ENCODE measurements at places on chromosomes 13 and 19.

- DNase-seq: no peak
Observed at GRCh38 chr13:29849731-29850212, 645 bp downstream of the UBL3 start.

DNA sequence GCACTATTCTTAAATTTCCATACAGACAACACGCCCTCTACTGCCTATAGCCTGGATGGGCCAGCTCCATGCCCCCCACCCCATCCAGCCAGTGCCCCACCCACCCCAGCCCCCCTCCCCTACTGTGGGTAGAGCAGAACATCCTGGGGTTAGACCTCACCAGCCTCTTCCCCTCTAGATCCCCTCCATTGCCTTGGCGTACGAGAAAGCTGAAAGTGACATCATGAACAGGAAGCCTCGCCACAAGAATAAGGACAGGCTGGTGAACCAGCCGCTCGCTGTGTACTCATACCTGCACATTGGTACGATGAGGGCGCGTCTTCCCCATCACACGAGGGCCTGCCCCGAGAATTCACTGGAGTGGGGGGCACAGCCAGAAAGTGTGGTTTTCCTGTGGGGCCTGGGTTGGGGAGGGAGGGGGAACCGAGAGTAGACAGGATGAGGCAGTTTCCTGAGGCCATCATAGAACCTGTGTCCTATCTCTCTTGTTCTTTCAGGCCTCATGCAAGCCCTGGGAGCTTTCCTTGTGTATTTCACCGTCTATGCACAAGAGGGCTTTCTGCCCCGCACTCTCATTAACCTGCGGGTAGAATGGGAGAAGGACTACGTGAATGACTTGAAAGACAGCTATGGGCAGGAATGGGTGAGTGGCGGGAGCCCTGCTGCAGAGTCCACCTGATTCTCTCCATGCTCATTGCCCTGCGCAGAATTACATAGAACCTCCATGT lies 29.1 kb downstream of the ATP12A start:
- peak; percentile 68 for DNase-seq

- peak; percentile 66 for DNase-seq
Observed at GRCh38 chr19:34676697-34677385, at the start of gene SCGB2B2. TSS of gene SCGB2B2 (minus strand) at chr19:34677159. CDS start at chr19:34594563, 82,596 bp downstream.

GRCh38 chr19:49923055-49924003 lies 5.7 kb upstream of the ATF5 start:
- no peak for DNase-seq

DNA sequence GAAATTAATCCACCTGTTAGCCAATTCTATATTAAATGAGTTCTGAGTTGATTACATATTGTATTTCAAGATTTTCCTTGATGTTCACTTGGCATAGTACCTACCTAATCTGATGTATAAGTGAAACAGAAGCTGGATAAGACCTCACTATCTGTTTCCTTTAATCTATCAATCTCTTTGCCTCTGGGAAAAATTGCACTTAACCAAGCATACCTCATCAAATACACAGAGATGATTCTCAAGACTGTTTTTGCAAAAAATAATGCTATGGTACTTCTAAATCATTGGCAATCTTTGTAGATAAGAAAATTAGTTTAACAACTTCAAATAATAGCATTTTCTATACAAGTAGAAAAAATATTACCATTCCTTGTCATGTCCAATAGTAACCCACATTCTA lies 55.2 kb downstream of the SERPINE3 start:
- DNase-seq: no peak

GRCh38 chr13:112069845-112070251 lies 2.9 kb downstream of the SOX1 start:
- no peak for DNase-seq

- DNase-seq: no peak
Observed at GRCh38 chr19:6288737-6289136, 9.0 kb upstream of the MLLT1 start.

DNA sequence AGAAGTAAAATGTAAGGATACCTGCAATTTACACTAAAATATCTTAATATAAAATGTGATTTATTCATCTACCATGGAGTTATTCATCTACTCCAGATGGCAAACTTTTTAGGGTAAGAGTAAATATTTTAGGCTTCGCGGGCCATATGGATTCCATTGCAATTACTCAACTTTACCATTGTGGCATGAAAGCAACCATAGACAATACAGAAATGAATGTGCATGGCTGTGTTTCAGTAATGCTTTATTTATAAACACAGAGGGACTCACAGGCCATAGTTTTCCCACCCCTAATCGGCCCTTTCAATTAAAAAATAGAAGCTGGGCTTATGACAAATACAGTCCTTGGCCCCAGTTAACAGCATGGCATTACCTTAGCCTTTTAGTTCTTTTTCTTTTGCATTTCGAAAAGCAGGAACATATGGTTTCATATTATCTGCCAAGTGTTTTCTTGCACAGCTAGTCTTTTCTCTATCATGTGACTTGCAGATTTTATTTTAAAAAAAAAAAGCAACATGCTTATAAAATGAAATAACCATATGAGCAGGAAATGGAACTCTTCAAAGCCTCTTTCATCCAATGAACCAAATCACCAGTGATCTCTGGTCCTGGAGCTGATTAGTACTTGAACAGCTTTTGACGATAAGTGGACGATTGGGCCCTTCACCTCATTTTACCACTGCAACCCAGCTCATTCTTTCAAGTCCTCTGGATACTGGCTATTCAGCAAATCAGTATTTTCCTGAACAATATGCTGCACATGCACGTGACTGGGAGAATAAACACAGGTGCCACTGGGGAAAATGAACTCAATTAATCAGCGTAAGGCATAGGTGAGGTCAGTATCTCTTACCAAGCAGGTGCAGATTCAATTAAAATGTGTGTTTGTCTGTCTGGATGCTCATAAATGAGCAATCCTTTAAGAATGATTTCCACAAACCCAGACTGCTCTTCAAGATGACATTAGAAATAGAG lies 63.9 kb downstream of the LHFPL6 start:
- DNase-seq: no peak

GRCh38 chr13:113843063-113843654 lies 20.7 kb downstream of the GAS6 start:
- no peak for DNase-seq

GRCh38 chr13:20272104-20272503 lies 40.0 kb upstream of the GJB6 start:
- DNase-seq: no peak

GRCh38 chr19:42423462-42424344 lies 3.5 kb downstream of the LIPE start:
- DNase-seq: peak; percentile 89

GRCh38 chr13:33261387-33262061 lies 24.0 kb downstream of the STARD13 start:
- no peak for DNase-seq

GRCh38 chr13:93505104-93505952 lies 278.7 kb downstream of the GPC6 start:
- no peak for DNase-seq

DNA sequence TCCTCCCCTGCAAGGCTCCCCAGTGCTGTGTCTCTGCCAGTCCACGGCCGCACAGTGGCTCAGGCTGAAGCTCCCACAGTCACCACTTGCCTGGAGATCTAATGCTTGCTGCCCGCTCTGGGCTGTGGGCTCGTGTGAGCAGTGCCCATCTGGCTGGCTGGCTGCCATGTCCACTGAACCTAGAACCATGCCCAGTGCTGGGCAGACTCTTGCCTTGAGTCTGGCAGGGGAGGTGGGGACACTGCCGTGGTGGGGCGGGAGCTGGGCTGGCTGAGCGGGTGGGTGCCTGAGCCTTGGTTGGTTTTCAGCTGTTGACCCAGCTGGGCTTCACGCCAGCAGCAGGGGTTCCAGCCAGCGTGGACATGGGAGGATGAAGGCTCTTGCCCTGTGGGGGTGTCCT lies 52.3 kb downstream of the CRTC1 start:
- no peak for DNase-seq

- DNase-seq: no peak
Observed at GRCh38 chr19:3073159-3073563, 10.9 kb upstream of the TLE5 start.

- peak; percentile 69 for DNase-seq
Observed at GRCh38 chr19:29942404-29943261, 594 bp downstream of the URI1 start.

DNA sequence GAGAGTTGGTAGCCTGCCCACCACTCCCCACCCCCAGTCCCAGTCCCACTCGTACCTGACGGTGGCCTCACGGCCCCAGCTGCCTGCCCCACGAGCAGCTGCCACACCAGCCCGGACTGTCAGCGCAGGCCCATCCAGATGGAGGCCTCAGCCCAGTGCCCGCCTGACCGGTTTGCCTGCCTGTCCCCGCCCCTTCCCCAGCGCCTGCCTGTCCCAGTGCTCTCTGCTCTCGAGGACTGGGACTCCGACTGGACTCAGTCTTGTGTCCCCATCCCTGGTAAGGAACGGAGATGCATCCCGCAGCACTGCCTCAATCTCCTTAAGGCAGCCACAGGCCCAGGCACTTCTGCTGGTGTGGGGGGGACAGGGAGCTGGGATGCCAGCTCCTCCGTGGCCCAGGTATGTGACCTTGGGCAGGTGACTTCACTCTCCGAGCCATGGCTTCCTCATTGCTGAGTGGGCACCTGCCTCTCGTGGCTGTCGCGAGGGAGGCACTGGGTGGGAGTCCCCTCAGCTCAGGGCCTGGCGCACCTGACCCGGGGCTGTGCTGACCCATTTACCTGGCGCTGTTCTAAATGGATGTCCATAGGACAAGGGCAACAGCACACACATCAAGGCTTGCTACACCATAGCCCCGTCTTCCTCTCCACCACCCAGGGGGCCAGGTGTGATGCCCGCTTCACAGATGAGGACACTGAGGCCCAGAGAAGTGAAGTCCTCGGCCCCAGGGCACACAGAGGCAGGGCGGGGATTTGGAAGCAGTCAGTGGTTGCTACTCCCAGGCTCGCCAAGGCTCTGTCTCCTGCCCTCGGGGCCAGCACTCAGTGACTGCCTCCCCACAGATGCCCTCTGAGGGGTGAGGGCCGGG lies at the start of gene NKPD1:
NKPD1 (minus strand) TSS at position 113 of the 868 bp plus-strand sequence. CDS start 832 bp downstream, outside the sequence.
- DNase-seq: no peak

GRCh38 chr13:113539822-113540221 lies 44.7 kb upstream of the TFDP1 start:
- no peak for DNase-seq

DNA sequence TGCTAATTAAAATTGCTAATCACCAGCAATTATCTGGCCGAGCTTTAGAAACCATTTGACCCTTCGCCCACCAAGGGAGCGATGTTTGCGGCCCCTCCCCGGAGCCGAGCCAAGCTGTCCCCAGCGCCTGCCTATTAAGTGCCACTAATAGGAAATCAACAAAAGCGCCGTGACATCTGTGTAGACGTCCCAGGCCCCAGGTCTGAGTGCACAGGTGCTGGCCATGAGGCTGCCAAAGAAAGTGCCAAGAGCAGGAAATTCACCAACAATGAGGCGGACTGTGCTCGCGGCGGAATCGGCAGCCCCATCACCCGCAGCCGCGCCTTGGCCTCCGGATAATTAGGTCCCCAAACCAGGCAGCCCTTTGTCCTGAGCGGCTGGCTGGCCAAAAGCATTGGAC lies 44.5 kb upstream of the SPACA7 start:
- no peak for DNase-seq

GRCh38 chr19:4676955-4677731 lies 7.0 kb upstream of the MYDGF start:
- DNase-seq: no peak

DNA sequence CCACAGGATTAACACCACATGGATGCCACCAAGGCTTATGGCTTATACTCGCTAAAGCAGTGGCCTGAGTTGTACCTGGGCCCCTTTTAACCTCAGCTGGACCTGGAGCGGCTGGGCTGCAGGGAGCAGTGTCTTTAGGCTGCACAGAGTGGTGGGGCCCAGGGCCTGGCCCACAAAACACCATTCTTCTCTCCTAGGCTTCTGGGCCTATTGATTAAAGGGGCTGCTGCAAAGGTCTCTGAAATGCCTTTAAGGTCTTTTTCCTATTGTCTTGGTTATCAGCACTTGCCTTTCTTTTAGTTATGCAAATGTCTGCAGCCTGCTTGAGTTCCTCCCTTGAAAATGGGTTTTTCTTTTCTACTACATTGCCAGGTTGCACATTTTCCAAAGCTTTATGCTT lies 973.9 kb upstream of the PRR20A start:
- DNase-seq: no peak

DNA sequence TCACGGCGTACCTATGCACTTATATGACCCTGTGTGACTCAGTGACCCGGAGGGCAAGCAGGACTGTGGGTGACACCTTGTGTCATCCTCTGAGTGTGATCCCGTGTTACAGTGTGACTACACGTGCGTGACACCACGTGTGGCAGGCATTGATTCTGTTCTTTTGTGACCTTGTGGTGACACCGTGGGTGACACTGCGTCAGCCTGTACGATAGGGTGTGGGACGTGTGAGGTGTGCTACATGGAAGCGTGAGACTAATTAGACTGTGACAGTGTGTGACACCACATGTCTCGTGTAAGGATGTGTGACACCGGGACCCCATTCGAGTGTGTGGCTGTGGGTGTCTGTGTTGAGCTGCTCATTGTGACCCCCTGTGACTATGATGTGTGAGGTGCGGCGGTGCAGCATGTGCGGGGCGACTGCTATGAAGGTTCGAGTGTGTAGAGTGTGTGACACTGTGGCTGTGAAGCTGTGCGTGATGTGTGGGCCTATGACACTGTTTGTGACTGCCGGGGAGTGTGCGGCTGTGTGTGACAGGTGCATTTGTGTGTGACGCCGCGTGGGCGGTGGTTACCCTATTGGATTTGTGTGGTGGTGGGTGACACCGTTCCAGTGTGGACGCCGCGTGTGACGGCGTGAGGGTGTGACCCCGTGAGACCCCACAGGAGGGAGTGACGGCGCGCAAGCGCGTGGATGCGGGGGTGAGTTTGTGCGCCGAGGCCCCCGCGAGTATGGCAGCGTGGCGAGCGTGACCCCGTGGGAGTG lies 399 bp upstream of the SPTBN4 start:
- peak; percentile 70 for DNase-seq

GRCh38 chr19:47994209-47994802 lies at the start of gene ELSPBP1:
TSS of gene ELSPBP1 (plus strand) at chr19:47994632. CDS start at chr19:48008668, 14,036 bp downstream.
- DNase-seq: no peak

GRCh38 chr13:111039735-111040134 lies 75.4 kb upstream of the ARHGEF7 start:
- DNase-seq: no peak

DNA sequence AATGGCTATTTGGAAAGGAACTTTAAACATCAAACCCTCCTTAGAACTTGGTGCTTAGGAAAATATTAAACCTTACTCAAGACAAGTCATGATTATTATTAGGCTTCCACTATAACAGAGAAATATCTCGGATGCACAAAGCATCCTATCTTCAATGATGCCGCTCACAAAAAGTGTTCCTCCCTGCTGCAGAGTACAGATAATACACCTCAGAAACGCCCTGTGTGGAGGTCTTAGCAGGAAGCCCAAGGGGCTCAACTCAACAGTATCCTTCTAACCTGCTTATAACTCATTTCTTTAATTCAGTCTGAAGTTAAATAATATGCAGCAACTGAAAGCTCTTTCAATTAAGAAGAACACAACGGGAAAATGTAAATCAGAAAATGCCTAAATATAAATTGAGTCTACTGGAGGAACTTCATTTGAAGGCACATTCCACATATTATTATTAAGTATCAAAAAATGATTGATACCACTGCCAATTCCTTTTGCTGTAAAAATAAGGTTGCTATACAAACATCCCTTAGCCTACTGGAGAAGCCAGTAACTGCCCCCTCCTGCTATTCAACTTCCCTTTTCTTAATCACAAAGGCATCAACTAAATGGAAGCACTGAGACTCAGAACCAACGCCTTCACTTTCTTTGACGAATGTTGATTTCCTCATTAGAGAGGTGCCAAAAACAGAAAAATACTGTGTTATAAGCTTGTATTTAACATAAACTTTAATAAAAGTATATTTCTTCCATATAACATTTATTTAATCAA lies 12.0 kb downstream of the ELF1 start:
- no peak for DNase-seq

GRCh38 chr19:10520652-10521318 lies 3.5 kb upstream of the S1PR5 start:
- DNase-seq: no peak

All from stimulated activated CD8-positive, alpha-beta memory T cell treated with anti-CD3 and anti-CD28 coated beads, Interleukin-15, amount 100 ng/mL, for 48 hours (primary cell).